SJCRH30 (cell line): ENCODE measurements at places on chromosomes 12 and 14.
A peak's percentile ranks its signal among the peaks of the same experiment; 100 is the strongest.

- DNase-seq = peak; percentile 85
Measured at GRCh38 chr12:13258197-13258596, 61.7 kb downstream of the EMP1 start.

GRCh38 chr12:124676714-124677462 lies 109.5 kb upstream of the NCOR2 start:
- no peak for DNase-seq

DNA sequence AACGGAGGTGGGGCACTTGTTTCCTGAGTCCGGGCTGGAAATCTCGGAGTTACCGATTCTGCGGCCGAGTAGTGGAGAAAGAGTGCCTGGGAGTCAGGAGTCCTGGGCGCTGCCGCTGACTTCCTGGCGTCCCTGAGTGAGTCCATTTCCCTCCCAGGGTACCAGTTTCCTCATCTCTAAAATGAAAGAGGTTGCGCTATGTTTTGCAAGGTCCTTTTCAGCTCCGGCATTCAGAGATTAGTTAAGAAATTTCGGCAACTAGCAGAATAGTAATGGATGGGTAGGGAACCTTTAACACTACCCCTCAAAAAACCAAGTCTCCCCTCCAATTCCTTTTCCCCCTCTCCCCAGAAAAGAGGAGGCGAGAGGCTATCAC lies 724 bp downstream of the BLOC1S1 start:
- no peak for DNase-seq

DNA sequence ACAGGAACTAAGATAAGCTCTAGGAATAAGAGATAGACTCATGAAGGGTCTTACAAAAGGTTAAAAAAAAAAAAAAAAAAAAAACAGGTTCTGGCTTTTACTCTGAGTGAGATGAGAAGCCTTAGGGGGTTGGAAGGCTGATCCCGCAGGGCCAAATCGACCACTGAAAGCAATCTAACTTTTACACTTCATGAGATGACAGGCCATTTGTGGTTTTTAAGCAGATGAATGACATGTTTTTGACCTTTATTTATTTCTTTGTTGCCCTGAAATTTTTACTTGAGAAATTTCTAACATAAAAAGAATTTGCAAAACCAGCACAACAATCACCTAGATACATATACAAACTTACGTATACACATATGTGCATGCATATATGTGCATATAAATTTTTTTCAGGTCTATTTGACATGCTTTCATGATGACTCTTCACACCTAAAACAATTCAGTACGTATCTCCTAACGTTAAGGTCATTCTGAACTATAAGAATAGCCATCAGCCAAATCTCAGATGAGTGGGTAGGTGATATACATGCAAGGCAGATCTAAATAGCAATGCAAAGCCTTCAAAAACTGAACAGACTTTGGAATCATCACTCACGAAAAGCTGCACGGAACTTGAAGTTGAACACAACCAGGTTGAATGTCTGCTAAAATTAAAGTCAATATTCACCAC lies 87.0 kb downstream of the R3HDM2 start:
- DNase-seq = no peak

DNA sequence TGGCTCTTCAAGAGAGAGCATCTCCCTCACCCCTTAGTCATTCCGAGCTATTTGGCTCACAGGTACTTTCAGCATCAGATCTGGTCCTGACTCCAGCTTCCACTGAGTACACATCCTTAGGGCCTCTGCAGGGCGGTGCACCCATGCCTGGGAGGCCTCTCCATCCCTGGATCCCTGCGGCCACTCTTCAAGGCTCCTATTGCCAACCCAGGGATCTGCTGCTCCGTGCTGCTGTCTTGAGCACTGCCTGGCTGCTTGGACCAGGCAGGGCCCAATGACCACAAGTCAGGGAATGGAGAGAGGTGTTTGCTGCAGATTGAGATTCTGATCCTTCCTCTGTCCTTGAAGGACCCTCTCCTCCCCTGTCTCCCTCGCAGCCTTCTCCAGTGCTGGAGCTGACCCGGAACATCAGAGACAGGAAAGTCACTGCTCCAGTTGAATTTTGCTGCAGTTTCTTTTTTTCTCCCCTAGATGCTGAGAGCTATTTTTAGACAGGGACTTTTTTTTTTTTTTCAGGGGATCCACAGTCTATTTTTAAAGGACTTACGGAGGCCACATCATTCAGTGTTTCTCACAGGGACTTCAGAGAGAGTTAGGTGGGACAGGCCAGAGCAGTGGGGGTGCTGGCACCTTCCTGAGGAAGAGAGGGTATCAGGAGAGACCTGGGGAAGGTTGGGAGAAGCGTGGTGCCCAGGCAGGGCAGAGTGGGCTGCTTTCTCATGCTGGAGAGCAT lies 50.1 kb upstream of the KCNA1 start:
- no peak for DNase-seq

GRCh38 chr12:125003021-125003420 lies 9.6 kb downstream of the BRI3BP start:
- no peak for DNase-seq

DNA sequence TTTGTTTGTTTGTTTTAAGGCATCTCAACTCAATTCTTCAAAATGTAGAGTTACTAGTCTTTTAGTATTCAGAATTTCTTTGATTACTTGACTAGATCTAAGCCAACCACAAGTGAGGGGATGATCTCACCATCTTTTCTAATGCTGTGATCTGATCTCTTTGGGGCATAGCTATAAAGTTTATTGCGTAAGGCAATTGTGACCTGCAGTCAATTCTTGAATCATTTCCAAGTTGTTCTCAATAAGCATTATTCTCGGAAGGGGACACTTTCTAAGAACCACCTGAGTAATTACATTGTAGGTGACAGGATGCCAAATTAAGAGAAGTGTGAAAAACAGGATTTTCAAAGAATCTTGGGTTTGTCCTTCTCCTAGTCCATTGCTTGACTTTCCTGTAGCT lies 13.1 kb downstream of the DACT1 start:
- DNase-seq = no peak

DNA sequence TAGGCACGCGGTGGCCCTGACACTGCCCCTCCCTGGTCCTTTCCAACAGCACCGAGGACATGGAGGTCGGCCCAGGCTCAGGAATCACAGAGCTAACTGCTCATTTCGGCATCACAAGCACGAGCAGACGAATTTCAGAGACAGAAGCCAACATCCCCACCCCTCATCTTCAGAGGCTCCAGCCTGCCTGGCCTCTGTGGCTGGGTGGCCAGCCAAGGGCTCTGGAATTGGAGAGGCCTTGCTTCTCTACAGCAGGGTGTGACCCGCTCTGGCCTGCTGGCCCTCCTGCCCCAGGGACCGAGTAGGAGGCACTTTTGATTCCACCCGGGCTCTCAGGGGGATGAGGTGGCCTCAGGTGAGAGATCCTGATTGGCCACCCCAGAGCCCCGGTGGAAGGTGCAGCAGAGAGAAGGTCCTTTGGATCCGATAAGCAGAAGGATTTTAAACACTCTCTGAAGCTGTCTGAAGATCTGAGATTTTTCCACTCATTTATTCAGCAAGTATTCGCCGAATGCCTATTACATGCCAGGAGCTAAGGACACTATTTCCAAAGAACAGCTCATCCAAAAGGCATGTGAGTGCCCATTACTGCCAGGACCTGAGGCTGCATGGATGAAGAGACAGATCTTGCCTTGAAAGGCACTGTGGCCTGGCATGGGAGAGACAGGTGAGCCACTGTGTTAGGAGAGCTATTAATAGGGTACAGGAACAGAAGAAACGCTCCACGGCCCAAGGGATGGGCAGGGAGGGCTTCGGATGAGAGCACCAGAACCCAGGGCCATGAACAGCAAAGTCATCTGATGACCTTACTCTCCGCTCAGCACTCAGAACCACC lies 10.2 kb downstream of the BAG5 start:
- DNase-seq = no peak

GRCh38 chr12:103827911-103828391 lies 13.1 kb downstream of the NT5DC3 start:
- peak; percentile 25 for DNase-seq

DNA sequence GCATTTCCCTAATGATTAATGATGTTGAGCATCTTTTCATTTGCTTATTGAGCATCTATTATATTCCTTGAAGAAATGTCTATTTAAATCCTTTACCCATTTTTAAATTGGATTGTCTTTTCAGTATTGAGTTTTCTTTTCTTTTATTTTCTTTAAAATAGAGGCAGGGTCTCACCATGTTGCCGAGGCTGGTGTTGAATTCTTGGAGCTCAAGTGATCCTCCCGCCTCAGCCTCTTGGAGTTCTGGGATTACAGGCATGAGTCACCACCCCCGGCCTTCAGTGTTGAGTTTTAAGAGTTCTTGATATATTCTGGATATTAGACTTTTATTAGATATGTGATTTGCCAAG lies 73.3 kb upstream of the HECTD1 start:
- DNase-seq = no peak

DNA sequence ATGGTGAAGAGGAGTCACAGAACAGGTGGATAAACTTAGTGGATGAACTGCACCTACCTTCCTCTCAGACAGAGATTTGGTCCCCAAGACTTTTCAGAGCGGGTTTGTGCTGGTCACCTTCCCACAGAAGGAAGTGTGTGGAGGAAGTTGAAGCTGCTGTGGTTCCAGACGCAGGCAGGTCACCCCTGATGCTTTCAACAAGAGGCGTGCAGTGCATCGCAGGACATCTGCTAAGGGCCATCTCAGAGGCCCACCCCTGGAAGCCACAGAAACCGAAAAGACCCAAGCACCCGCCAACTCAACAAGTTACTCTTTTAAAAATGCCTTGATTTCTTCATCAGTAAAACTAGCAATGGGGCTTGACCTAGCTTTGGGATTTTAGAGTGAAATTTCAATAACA lies 1.0 kb upstream of the GPX2 start:
- DNase-seq = no peak
